ENCODE measurements at places on chromosomes 1 and 21.

DNA sequence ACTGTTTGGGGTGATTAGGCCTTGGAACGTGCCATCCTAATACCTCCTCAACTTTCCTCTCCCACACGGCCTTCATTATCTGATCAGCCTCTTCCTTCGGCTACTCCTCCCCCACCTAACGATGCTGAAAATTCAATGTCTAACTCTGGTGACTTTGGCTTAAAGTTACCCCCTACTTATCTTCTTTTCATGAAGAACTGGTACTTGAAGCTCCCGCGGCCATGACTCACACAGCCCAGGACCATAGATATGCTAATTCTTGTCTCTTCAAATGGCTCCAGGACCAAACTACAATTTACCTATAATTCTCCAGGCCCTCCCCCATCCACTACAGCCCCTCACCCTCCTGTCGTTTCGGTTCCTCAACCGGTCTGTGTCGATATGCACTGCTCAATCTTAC lies 15.7 kb upstream of the AZIN2 start:
- DNase-seq = no peak

DNA sequence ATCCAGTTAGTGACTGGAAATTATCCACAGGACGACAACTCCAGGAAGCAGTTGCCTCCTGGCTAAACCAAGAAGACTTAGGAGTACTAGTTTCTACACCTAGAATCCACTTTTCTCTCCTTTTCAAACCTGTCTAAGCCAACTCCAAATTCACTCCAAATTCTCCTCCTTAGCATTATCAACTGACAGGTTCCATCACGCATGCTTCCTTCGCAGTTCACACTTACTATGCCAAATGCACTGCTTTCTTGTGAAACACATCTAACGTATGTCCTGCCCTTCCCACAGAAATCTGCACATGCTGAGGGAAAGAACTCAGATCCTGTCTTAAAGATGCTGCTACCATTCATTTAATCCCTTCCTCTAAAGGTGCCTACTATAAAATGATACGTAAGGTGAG lies 225.9 kb downstream of the RERE start:
- no peak for DNase-seq

DNA sequence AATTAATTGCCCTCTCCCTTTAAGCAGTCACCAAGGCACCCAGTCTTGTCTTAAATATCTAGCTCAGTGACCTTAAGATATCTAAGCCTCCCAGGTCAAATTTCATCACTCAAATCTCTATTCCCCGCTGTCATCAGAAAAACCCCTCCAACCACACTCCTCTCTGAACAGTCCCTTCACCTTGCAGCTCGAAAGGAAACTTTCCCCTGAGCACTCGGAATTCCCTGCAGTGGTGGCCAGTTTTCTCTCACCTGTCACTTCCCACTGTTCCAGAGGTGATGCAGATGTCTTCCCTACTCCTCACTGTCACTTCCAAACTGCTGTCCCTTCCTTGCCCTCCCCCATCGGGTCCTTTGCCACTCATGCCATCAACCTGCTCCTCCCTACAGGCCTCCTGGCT lies 15.3 kb upstream of the SSX2IP start:
- DNase-seq = no peak

DNA sequence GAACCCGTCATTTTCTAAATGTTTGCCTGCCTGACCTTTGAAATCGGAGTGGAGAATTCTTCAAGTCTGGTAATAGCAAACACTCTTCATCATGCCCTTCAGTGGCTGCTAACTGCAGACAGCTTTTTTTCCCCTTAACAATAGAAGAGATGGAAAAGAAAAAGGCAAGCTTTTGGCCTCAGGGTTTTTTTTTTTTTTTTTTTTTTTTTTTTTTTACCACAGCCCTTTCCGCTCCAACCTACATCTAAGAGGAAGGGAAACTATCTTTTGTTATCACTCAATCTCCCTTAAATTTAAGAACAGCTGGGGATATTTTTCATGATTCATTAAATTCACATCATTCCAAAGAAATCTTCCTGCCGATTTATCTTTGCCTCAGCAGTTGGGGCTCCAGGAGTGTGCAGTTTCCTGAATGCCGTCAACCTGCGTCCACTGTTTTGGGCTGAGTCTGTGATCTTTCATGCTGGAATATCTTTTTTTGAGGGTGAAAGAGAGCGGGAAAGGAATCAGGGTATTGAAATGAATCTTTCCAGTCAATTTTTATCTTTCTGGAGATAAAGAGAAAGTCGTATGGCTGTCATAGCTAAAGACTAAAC lies 144.5 kb upstream of the SMYD2 start:
- no peak for DNase-seq

DNA sequence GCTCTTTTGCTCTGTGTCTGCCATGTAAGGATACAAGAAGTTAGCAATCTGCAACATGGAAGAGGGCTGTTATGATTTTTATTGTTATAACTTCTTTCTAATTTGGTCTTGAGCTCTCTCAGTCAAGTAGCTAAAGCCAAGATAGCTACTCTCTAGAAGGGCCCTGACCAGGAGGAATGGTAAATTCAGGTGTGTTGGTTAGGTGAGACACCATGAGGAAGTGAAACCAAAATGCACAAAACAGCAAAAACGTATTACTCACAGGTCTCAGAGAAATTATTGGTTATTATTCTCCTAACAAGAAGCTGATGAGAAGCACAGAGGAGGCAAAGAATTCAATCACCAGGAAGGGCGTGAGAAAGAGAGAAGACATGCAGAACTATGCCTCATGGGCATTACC lies 51.8 kb upstream of the INSL5 start:
- no peak for DNase-seq

- no peak for DNase-seq
These were observed 2.9 kb downstream of the BRINP3 start for GRCh38 chr1:190474650-190475211.
